Ureter (tissue), 1 donor: ENCODE measurements at places on chromosomes 2 and 18. TPM values are rescaled to one million over a fixed set of nuclear protein-coding genes. Genes with fewer than 3 reads are reported as not detected.

Gene SLC4A5
- total RNA-seq: 7.2 TPM

Gene FZD7
- 24.2 TPM for total RNA-seq

Gene NPPC
- total RNA-seq: 0.36 TPM

Gene EN1
- not detected for total RNA-seq

Gene SOCS6
- 19.9 TPM for total RNA-seq

Gene UCN
- 0.68 TPM for total RNA-seq

Gene CFC1
- total RNA-seq: not detected

Gene CD302
- 25.2 TPM for total RNA-seq

Gene TWIST2
- 12.9 TPM for total RNA-seq

Gene IL36B
- not detected for total RNA-seq

Gene DLX1
- not detected for total RNA-seq

DNA sequence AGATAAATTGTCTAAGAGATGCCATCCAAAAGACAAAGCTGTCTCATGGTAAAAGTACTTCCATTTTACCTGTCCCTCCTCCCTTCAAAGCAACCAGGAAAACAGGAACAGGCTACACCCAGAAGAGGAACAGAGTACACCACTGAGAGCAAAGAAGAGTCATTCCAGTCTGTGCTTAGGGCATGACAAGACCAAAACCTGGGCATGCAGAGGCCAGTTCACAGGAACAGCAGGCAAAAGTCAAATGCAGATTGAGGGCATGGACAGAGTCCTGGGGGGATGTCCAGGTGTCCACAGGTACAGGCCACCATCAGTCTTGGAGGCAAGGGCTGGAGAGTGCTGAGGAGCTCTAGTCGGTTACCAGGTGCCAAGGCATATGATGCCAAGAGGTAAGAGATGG, 23.7 kb downstream of the PLEK start:
- DNase-seq: no peak

DNA sequence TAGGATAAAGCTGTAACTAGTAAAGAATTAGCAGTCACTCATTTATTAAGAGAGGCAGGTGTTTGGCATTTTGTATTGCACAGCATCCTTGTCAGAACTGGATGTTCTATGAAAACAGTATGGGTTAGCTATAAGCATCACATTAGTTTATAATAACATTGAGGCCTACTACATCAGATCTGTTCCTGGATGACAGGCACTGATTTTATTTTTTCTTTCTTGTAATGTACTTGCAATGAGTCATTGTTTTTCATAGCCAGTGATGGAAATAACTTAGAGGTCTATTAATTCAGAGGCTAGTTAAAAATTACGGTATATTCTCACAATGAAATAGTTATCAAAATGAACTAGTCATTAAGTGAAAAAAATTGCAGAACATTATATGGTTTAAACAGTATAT, 13.0 kb upstream of the RMDN2 start:
- DNase-seq: no peak

DNA sequence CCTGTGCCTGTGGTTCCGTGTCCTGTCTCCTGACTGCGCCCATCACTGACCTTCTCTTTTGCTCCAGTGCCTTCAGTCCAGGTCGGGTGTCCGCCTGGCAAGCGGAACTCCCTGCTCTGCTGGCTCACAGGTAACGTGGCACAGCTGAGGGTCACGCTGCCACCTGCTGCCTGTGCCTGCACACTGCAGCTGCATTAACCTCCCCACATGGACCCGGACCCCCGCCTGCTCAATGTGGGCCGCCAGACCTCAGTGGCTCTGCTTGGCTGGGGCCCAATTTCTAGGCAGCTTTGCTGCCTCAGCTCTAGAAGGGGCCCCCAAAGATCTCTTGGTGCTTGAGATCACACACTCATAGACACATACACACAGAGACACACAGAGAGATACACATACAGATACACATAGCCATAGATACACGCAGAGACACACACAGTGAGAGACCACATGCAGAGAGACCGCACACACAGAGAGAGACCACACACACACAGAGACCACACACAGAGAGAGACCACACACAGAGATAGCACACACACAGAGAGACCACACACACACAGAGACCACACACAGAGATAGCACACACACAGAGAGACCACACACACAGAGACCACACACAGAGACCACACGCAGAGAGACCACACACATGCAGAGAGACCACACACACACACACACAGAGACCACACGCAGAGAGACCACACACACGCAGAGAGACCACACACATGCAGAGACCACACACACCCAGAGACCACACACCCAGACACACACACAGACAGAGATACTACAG, 14.9 kb upstream of the CNNM3 start:
- peak; percentile 74 for DNase-seq

GRCh38 chr18:77090546-77091174, 41.9 kb downstream of the MBP start:
- DNase-seq: no peak

DNA sequence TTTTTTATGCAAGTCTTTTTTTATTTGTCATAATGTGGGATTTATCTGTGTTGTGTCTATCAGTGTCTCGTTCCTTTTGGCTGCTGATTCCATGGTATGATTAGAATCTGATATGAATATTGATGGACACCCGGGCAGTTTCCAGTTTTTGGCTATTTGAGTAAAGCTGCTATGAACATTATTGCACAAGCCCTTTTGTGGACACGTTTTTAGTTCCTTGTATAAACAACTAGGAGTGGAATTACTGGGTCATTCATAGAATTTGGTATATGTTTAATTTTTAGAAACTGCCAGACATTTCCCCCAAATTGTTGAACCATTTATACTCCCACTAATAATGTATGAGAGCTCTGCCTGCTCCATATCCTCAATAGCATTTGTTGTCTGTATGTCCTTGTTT, 26.6 kb downstream of the HK2 start:
- DNase-seq: no peak

DNA sequence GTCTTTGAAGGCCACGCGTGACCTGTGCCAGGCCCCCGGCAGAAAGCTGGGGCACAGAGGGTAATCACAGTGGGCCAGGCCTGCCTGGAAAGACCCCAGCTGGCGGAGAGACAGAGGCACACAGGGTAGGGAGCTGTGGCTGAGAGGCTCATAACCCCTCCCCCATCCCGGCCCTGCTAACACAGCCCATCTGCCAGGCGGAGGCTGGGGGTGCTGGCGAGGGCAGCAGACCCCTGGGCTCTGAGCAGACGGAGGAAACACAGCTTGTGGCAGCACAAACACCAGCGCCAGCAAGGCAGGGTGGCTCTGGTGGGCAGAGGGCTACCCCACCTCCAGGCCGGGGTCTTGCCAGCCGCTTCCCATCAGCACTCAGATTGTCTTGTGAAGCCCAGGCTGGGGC, 19.0 kb downstream of the HS6ST1 start:
- DNase-seq: no peak

DNA sequence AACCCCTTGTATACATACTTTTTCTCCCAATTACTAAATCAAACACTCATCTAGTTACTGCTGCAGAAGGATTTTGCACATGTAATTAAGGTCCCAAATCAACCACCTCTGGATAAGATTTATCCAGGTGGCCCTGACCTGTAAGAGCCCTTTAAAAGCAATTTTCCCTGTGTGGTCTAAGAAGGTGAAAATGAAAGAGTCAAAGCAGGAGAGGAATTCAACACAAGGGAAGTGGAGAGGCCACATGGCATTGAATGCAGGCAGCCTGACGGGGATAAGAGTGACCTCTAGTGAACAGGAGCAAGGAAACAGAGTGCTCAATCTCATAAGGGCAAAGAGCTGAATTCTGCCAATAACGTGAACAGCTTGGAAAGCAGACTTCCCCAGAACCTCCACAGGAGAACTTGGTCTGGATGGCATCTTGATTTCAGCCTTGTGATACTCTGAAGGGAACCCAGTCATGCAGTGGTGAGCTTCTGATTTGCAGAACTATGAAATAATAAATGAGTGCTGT, 27.2 kb downstream of the PPP3R1 start:
- no peak for DNase-seq

GRCh38 chr2:111159641-111160040, 38.9 kb downstream of the BCL2L11 start:
- DNase-seq: no peak

- no peak for DNase-seq
Observed at GRCh38 chr2:16324544-16324937, 341.1 kb downstream of the CYRIA start.

DNA sequence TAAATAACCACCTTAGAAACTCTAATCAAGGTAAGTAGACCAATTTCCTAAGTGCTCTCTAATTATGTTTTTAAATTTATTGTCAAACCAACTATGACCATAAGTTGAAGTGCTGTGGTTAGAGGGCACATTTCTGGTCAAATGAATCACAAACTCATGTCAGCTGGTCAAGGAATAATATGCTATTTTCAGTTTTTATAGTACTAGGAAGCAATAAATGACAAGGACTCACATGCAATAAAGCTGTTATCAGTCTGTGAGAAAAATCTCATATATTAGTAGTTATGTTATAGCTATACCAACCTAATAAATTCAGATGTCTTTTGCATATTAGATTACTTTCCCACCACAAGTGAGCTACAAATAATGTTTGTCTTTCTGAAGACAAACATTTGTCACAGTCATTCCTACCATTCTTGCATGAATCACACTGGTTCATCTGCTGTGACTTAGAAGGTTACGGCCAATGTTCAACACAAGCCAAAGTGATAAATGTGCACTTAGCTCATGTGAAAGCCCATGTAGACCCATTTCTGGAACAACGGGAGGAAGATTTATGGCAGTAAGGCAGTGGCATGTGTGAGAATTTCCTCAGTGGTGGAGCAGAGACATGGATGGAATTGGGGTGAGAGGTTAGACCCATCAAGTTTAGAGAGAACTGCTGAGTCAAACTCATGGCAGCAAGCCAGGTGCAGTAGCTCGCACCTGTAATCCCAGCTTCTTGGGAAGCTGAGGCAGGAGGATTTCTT, 27.4 kb upstream of the CCNYL1 start:
- no peak for DNase-seq

GRCh38 chr18:48021273-48021914, 90.9 kb upstream of the SMAD2 start:
- peak; percentile 13 for DNase-seq

GRCh38 chr2:54635554-54636152, 87.8 kb upstream of the EML6 start:
- DNase-seq: no peak

- DNase-seq: no peak
Observed at GRCh38 chr2:214550786-214551185, 139.9 kb downstream of the VWC2L start.

GRCh38 chr2:144249035-144249637, 270.8 kb downstream of the ZEB2 start:
- no peak for DNase-seq

GRCh38 chr2:29147963-29148362, 32.7 kb downstream of the CLIP4 start:
- DNase-seq: no peak

GRCh38 chr18:55781481-55781957, 193.5 kb upstream of the TCF4 start:
- no peak for DNase-seq

DNA sequence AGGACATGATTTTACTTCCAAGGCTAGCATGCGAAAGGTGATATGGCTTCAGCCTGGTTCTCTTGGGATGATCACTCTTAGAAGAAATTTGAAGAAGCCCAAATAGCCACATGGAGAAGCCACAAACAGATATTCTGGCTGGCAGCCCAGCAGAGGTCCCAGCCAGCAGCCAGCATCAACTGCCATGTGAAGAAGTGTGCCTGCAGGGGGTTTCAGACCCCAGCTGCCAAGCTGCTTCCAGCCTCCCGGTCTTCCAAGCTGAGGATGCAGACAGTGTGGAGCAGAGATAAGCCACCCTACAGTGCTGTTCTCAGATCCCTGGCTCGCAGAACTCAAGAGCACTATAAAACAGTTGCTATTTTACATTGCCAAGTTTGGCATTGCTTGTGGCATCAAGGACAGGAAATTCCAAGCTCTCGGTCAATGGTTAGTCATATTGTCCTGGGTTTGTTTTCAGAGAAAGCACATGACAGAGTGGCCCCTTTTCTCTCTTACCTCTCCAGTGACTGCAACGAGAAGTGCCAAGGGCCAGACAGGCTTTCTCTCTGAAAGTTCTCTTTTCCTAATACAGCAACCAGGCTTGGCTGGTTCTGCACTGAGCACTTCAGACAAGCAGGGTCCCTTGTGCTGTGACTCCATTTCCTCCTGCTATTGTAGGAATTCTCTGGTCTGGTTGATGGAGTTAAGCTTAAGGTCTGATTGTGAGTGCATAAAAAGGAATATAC, 223.7 kb downstream of the ANKRD30B start:
- DNase-seq: no peak
